ENCODE measurements at places on chromosomes 2 and 18.

DNA sequence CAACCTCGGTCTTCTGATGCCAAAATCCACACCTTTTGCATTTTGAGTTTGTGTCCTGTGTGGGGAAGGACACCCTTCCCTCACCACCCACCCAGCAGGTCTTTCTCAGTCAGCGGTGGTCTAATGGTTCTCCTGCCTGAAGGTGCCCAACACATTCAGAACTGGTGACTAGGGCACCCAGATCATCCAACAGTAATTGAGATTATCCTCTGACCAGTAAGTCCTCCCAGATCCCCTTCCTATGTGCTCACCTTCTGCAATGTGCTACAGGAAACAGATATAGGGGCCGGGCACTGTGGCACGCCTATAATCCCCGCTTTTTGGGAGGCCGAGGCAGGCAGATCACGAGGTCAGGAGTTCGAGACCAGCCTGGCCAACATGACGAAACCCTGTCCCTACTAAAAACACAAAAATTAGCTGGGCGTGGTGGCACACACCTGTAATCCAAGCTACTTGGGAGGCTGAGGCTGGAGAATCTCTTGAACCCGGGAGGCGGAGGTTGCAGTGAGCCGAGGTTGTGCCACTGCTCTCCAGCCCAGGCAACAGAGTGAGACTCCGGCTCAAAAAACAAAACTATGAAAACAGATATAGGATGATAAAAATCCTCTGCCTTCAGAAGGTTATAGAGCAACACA is 56.2 kb downstream of the REEP1 start:
- no peak for DNase-seq

DNA sequence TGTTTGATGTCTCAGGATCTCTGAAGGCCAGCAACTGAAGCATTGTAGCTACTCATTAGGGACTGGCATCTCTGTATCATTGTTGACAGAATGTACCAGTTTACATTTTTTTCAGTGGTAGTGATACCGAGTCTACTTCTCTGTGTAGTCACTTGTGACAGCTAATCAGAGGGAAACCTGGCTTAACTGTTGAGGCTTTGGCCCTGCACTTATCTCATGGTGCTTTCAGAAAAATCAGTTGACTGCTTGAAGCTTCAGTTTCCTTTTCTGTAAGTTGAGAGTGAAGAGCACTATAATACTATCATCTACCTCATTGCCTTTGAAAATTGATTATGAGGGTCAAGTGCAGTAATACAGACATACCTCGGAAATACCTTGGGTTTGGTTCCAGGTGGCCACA is 90.0 kb downstream of the COMMD1 start:
- DNase-seq: no peak

DNA sequence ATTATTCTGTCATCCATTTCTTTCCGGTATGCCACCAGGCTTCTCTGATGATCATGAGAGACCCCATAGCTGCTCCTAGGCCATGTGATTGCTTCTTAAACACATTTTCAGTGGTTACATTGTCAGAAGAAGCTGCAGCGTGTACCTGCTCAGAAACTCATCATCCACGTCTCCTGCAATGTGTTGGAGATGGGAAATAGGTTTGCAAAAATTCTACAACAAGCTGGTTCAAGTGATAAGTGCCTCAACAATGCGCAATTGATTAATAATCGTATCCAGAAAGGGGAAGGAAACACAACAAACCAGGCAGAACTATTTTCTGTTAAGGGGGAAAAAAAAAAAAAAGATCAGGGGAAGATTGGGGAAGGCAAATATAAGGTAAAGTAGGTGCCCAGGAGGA is 75.7 kb upstream of the THUMPD2 start:
- DNase-seq: no peak

GRCh38 chr2:232116852-232117251 is 155.3 kb downstream of the DIS3L2 start:
- no peak for DNase-seq

DNA sequence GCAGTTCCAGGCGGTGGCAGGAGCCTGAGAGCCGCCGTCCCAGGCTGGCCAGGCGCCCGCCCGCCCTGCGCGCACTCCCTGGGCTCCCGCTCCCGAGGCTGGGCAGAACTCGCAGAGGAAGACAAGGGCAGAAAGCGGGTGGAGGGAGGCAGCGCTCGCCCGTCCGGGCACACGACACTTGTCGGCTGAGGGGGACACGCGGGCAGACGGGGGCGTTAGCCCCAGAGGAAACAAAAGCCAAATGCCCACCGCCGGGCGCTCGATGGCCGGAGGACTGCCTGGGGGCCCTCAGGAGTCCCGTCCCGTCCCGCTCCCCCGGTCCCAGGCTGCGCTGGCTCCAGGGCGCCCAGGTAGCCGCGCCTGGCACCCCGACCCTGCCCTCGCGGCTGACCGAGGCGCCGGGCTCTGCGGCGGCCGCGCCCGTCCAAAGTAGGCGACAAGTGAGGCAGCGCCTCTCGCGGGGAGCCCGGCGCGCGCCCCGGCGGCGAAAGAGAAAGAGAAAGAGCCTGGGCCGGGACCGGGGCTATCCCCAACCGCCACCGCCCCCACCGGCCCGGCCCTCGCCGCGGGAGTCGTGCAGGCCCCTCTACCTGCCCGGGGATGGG is 491 bp downstream of the L3MBTL4 start:
- DNase-seq: peak; percentile 38

DNA sequence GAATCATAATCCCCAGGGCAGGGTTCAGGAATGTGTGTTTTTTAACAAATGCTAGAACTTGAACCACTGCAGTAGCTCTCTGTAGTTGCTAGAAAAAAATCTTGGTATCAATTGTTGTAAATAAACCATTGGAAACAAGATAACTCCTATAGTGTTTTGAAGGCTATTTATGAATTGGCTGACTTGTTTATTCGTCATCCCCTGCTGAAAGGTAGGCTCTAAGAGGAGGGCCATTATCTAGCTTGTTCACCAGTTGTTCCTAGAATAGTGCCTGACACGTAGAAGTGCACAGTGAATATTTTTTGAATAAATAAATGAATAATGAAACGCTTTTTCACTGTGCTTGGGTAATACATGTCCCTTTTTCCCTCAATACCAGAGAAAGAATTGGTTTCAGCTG is 211.4 kb downstream of the BABAM2 start:
- DNase-seq: no peak

DNA sequence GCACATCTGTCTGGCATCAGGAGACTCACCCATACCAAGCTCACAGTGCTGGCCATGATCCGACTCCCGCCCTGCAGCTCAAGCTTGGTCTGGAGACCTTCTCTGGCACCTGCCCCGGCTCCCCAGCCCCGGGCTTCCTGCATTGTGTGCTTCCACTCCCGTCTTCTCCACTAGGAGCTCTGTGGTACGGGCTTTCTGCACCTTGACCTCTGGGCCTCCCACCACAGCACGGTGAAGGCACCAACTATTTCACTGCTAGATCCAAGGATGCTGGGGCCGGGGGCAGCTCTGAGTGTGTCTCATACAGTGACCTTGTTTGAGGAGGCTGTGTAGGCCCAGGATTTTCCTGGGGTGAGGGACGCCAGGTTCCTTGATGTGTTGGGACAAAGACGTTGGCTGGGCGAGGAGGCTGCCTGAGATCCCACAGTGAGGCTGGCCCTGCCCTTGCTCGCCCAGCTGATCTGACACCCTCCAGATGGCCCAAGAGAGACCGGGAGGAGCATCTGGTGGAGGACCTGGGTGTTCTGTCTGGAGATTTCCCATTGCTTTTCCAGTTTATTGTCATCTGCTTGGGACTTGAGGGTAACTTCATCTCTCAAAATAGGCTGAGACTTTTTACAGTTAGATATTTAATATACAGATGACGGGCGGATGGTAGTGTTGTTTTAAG is 64.0 kb downstream of the HPCAL1 start:
- DNase-seq: no peak

DNA sequence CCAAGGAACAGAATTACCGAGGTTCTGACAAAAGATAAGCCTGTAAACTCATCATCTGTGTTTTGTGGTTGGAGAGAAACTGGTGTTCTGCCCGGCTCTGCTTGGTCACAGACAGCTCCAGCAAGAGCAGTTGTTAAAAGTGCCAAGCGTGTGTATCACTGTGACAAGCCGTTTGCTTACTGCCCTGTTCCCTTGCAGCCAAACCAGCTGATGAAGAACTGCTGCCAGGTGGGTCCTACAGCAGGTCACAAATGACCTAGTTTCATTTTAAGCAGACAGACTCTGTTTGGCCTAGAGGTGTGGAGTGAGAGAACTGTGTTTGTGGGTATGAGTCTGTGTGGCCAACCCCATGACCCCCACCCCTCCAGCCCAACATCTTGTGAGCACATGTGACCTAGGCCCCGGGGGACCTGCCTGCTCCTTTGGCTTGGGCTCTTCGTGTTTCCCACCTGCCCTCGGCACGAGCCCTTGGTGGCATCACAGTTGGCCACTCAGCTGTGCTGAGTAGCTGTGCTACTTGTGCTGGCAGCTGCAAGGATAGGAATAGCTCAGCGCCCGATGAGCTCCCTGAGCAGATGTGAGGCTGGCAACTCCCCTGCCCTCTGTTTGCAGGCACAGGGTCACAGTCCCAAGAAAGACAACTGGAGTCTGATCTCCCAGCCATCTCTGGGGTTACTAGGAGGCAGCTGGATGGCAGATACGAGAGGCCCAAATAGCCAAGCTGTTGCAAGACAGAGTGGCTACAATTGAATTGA is 9.7 kb downstream of the OXER1 start:
- DNase-seq: no peak

GRCh38 chr2:120228503-120228902 is 5.3 kb upstream of the TMEM185B start:
- DNase-seq: no peak

- DNase-seq: peak; percentile 81
Measured at GRCh38 chr2:96157649-96158553, 12.7 kb upstream of the DUSP2 start.

GRCh38 chr2:135786823-135787222 is 45.2 kb downstream of the UBXN4 start:
- DNase-seq: no peak

DNA sequence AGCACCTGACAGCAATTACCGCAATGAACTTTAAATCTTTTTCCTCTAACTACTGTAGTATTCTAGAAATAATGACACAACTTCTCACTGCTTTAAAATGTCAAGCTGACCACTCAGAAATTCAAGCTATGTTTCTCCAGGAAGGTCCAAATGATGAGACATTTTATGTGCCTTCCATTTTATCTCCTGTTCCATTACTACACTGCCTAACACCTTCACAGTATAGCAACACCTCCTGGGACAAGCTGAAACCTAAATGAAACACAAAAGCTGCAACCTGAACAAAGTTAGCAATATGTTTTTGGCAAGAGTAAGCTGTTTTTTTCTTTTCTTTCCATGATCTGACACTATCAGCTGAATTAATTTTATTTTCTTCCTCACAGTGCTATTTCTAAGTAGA is 81.9 kb downstream of the IKZF2 start:
- DNase-seq: no peak

GRCh38 chr18:28398471-28398870 is 221.5 kb upstream of the CDH2 start:
- DNase-seq: no peak

DNA sequence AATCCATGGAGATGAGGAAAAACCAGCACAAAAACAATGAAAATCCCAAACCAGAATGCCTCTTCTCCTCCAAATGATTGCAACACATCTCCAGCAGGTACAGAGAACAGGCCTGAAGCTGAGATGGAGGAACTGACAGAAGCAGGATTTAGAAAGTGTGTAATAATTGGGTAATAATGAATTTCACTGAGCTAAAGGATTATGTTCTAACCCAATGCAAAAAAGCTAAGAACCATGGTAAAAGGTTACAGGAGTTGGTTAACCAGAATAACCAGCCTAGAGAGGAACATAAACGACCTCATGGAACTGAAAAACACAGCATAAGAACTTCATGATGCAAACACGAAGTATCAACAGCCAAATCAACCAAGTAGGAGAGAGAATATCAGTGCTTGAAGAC is 13.7 kb upstream of the SERPINB11 start:
- DNase-seq: no peak

- no peak for DNase-seq
Measured at GRCh38 chr2:218476676-218477075, 57.8 kb downstream of the VIL1 start.

- no peak for DNase-seq
Measured at GRCh38 chr2:227888289-227888688, 16.9 kb downstream of the DAW1 start.

Measured in activated CD4-positive, alpha-beta memory T cell treated with anti-CD3 and anti-CD28 coated beads, Interleukin-2, amount 10 ng/mL, durations not matched to agents 7 days and 5 days (primary cell).